ENCODE measurements at places on chromosomes 4 and X.
A peak's percentile ranks its signal among the peaks of the same experiment; 100 is the strongest.

- no peak for DNase-seq
Observed at GRCh38 chrX:38965888-38966287, 164.6 kb downstream of the MID1IP1 start.

- peak; percentile 11 for DNase-seq
Observed at GRCh38 chr4:25440478-25441030, 63.5 kb downstream of the ANAPC4 start.

- no peak for DNase-seq
Observed at GRCh38 chr4:47718696-47719095, 119.2 kb downstream of the CORIN start.

DNA sequence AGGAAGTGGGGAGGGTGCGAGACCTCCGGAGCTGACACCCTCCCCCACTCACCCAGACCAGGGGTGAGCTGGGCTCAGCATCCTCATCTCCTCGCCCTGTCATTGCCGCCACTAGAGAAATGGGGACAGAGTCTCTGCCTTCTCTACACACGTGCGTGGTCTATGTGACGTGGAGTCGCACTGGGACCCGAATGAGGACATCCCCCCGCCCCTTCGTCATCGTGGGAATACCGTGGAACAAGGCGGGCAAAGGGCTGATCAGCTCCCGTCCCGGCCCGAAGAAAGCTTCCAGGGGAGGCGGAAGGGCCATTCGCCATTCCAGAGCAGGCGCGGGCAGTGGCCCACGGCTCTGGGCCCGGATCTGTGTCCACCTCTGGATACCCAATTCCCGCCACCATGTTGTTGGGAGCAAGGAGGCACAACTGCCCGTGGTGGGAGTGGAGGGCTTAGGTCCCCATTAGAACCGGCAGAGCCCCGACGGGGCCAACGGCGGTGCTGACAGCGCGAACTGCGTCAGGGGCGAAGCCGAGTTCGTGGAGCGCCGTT, 12.0 kb downstream of the HMX1 start:
- no peak for DNase-seq

DNA sequence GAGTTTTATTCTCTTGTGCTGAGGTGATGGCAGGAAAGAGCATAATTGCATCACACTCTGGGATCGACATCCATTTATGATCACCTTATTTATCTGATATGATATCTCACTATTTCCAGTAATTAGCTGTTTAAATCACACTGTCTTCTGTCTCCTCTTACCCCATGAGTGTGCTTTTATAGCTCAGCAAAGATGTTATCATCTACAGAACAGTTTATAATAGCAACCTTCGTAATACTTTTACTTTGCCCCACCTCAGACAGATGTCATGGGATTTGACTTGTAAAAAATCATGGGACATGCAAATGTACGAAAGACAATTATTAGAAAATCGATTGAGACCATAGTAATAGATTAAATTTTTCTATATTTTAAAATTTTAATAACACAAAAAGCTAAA, 1122.3 kb upstream of the PCDH10 start:
- DNase-seq = no peak

DNA sequence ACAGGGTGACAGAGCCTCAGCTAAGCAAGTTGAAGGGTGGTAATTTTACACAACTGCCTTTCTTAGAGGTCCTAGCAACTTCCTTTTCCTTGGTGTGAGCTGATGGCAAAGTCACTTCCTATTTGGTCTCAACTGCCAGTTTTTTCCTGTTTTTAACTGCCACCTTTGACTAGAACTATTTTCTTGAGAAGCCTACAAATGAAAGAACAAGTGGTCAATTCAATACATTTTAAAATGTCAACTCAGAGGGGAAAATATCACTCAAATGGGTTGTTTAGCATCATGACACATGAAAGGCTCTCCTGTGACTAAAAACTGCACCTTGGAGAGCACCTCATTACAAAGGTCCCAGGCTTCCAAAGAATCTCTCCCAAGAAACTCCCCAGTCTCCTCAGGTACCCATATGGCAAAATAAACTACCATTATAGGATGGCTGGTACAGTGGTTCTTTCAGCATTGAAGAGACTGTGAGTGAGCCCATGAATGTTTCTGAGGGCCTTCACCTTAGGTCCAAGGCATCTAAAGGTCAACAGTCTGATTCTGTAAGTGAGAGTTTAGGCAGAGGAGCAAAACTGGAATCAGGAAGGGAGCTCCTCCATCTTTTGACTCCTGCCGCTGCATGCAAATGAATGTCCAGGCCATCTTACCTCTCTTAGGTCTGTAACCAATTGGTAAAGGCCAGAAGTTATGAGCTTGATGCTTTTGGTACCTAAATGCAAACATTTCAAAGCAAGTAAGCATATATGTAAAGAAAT, 5.5 kb upstream of the STK26 start:
- DNase-seq = no peak

GRCh38 chr4:100681289-100681688, 163.5 kb upstream of the EMCN start:
- no peak for DNase-seq

DNA sequence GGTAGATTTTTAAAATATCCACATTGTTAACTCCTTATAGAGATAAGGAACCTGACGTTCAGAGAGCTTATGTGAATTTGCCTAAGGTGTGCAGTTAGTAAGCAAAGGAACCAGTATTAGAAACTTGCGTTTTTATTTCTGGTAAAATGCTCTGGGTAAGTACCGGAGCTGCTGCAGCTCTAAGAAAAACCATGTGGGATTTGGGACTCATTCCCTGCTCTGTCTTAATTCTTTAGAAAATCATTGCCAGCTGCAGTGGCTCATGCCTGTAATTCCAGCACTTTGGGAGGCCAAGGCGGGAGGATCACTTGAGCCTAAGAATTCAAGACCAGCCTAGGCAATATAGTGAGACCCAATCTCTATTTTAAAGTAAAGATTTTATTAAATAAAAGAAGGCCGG, 5.8 kb downstream of the CCKAR start:
- no peak for DNase-seq

DNA sequence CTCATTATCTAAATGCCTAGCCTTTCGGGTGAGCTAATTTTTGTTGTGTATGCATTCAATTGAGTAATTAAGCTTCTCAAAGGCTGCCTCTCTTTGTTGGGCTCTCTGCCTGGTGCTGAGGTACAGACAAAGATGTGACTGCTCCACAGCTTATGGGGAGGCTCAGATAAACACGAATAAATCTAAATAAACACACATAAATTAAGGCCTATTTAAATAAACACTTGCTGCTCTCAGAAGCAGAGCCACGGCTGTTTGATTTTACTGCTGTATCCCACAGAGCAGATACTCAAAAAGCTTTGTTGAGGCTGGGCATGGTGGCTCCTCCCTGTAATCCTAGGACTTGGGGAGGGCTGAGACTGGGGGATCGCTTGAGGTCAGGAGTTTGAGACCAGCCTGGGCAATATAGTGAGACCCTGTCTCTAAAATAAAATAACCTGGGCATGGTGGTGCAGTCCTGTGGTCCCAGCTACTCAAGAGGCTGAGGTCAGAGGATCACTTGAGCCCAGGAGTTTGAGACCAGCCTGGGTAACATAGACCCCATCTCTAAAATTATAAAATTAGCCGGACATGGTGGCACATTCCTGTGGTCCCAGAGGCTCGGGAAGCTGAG, 8.4 kb upstream of the CD99 start:
- DNase-seq = no peak

- no peak for DNase-seq
Observed at GRCh38 chr4:113666386-113667114, 95.0 kb downstream of the CAMK2D start.

DNA sequence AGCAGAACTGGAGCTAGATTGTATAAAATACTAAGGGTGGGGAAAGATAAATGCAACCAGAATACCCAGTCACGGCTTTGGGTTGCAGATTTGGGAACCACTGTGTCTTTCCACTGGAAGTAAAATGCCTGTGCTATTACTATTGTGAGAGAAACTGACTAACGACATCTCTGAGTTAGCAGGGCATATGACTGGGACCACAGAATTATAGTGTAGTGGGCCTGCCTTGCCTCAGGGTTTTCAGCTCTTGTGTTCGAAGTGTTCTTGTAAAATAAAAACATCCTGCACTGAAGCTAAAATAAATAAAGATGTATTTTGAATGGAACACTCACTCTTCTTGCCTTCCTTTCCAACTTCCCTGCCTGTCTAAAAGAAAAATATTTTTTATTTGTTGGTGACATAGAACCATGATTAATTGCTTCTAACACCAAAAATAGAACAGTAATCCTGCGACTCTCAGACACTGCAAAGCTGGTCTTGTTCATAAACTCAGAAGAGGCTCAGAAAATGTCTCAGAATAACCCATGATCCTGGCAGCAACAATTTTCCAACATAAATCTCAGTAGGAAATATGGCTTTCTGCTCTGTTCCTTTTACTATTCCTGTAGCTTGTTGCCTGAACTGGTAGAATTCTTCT, 104.2 kb downstream of the FAM47B start:
- DNase-seq = no peak

DNA sequence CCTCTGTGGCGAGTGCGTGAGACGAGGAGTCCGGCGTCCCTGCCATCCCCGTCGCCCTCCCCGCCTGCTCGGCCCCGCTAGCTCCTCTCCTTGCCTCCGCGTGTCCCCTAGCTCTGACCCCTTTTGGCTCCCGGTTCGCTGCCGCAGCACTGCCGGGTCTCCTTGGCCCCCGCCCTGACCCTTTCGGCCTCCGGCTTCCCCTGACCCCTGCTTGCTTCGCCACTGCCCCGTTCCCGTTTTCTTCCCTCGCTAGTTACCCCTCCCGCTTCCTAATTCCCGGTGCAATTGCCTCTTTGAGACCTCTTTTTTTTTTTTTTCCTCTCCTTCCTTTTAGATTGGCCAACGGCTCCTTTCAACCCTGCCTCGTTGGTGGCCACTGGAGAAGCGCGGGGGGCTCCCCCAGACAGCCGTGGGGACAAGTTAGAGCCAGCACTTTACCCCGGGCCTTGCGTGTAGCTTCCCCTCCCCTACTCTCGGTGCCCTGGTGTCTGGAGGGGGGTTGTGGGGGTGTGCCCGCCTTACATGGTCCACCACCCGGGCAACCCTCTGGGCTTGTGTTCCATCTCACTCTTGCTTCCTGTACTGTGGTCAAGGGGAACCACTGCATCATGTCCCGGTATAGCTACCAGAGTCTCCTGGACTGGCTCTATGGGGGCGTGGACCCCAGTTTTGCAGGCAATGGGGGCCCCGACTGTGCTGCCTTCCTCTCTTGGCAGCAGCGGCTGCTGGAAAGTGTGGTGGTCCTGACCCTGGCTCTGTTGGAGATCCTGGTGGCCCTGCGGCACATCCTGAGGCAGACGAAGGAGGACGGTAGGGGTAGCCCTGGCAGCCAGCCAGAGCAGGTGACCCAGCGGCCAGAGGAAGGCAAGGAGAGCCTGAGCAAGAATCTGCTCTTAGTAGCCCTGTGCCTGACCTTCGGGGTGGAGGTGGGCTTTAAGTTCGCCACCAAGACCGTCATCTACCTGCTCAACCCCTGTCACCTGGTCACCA, 548 bp downstream of the TMEM164 start:
- no peak for DNase-seq

GRCh38 chr4:11495291-11495690, 66.6 kb upstream of the HS3ST1 start:
- no peak for DNase-seq

GRCh38 chrX:41421071-41421729, 25.9 kb upstream of the NYX start:
- no peak for DNase-seq

DNA sequence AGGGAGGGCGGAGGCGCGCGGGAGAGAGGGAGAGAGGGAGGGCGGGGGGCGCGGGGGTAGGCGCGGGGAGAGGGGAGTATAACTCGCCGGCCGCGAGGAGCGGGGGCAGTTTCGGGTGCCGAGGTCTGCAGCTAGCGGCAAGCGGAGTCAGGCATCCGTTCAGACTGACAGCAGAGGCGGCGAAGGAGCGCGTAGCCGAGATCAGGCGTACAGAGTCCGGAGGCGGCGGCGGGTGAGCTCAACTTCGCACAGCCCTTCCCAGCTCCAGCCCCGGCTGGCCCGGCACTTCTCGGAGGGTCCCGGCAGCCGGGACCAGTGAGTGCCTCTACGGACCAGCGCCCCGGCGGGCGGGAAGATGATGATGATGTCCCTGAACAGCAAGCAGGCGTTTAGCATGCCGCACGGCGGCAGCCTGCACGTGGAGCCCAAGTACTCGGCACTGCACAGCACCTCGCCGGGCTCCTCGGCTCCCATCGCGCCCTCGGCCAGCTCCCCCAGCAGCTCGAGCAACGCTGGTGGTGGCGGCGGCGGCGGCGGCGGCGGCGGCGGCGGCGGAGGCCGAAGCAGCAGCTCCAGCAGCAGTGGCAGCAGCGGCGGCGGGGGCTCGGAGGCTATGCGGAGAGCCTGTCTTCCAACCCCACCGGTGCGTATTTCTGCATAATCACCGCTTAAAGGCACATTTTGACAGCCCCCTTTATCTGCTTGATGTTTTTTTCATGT, at the start of gene POU4F2:
TSS of gene POU4F2 (plus strand) at position 108 of the 720 bp plus-strand sequence. CDS start at position 356, 248 bp downstream.
- peak; percentile 13 for DNase-seq

- no peak for DNase-seq
Observed at GRCh38 chr4:67721770-67722597, 21.0 kb upstream of the UBA6 start.

DNA sequence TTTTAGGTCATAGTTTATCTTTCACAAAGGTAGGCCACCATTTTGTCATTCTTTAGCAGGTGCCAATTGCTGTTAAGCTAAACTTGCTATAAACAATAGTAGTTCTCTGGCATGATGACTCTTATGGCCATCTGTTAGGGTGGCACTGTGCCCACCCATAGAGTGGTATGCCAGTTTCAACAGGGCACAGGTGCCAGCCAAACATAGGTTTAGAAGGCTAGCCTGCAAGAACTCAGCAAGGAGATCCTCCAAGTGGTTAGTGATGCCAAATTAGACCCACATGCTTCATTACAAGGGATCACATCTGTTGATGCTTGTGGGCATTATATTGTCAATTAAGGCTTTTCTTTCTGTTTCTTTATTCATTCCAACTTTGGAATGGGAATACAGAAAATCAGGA, 204.5 kb downstream of the FMR1NB start:
- peak; percentile 0 for DNase-seq

DNA sequence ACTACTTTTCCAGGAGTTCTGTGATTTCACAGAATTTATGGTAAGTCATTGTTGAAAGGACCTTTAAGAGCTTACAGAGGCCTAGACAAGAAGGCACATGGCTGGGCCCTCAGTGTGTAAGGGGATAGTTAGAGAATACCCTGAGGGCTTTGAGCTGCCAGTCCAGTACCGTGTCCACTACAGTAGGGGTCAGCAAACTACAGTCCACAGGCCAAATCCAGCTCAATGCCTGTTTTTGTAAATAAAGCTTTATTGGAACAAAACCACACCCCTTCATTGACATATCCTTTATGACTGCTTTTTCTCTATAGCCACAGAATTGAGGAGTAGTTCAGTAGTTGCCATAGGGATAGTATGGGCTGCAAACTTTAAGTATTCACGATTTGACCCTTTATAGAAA, 176.2 kb downstream of the MID1 start:
- DNase-seq = no peak

Data from NCI-H446 (cell line).